ENCODE measurements at places on chromosomes 16 and 17.
A peak's percentile ranks its signal among the peaks of the same experiment; 100 is the strongest.

DNA sequence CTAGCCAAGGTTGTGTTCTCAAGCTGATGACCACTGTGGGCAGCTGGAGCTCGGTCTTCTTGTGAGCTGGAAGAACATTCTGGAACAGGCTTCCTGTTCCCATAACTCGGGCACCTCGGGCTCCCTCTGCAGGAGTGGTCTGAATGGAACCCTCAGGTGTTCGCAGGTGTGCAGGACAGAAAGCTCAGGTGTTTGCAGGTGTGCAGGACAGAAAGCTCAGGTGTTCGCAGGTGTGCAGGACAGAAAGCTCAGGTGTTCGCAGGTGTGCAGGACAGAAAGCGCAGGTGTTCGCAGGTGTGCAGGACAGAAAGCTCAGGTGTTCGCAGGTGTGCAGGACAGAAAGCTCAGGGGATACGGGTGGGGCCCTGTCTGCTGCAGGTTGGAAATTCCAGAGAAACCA is 109.0 kb upstream of the CACNG5 start:
- DNase-seq = no peak

GRCh38 chr17:47810200-47810821 is 11.3 kb downstream of the OSBPL7 start:
- DNase-seq = no peak

DNA sequence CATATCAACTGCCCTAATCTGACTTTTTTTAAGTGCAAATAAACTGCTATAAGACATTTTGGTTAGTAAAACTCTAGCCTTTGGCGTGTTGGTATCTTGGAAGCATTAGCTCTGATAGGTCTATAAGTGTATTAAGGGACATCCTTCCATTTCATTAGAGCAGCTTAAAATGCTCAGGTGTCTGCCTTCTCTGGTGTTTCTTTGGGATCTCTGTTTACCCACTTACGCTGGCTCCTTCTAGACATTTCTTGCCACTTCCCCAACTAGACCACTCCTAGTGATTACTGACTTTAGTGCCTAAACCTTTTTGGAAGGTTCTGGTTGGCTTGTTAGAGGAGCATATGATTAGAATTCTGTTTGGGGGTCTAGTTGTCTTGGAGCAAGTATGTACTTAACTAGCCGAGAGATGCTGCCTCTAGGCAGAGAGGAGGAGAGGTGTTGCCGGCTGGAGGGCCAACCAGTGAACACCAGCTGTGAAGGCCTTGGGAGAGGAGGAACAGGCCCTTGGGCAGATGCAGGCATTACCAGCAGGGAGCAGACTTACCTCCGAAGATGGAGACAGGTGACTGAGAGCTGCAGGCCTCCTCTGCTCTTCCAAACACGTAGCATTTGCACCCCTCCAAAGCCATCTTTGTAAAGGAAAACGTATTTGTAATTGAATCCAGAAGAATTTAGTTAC is 15.2 kb upstream of the CLEC18C start:
- DNase-seq = no peak

GRCh38 chr17:17115620-17116019 is 73.4 kb downstream of the MPRIP start:
- DNase-seq = no peak

DNA sequence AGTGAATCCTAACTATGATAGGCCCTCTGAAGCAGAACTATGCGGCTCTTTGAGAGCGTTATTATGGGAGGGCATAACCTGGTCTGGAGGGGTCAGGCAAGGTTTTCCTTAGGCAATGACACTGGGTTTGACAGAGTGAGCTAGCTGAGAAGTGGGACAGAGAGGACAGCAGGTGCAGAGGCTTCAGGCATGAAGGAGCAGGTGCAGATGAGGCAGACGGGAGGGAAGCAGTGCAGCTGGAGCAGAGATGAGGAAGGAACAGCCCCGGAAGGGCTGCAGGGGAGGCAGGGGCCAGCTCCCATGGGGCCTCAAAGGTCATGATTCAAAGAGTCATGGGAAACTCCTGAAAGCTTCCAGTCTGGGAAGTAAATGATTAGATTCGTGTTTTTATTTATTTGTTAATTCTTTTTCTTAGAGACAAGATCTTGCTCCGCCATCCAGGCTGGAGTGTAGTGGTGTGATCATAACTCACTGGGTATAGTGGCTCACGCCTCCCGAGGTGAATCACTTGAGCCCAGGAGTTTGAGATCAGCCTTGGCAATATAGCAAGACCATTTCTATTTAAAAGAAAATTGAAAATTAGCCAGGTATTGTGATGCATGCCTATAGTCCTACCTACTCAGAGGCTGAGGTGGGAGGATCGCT is 5.4 kb downstream of the MARCHF10 start:
- DNase-seq = no peak

GRCh38 chr17:65278050-65278819 is 141.1 kb downstream of the RGS9 start:
- peak; percentile 51 for DNase-seq

- DNase-seq = no peak
Measured at GRCh38 chr17:56441308-56441707, 152.2 kb upstream of the NOG start.

- no peak for DNase-seq
Measured at GRCh38 chr17:68578236-68578635, 22.9 kb downstream of the FAM20A start.

GRCh38 chr16:89065458-89065822 is 28.2 kb upstream of the ACSF3 start:
- no peak for DNase-seq

DNA sequence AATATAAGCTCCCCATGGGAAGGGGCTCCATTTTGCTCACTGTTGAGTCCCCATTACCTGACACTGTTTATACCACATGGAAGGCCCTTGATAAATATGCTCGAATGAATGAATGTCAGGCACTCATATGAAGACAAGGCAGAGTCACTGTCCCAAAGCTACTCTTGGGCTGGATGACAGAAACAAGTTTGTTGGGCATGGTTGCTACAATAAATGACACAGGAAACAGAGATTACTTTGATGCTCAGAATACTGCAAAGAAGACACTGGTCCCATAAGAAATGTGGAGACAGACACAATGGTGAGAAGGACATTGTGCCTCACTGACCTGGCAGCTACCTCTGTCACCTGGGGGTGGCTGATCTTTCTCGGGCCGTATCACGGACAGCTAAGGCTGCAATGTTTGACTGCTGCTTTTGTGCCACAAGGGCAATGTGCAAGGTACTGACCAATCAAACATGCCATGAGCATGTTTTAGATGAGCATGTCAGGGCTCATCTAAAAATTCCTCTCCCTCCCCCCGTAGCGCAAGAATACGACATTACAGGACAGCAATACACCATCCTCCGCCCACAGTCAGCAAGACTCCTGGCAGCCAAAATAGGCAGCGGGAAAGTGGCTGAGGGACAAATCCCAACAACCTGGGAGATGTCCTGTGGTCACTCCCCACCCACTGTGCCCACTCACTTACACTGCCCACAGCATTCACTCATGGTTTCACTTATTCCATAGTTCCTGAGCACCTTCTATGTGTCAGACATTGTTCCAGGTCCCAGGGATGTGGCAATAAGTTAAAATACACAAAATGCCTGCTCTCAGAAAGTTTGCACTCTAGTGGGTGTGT is 5.0 kb downstream of the PIK3R6 start:
- DNase-seq = no peak

DNA sequence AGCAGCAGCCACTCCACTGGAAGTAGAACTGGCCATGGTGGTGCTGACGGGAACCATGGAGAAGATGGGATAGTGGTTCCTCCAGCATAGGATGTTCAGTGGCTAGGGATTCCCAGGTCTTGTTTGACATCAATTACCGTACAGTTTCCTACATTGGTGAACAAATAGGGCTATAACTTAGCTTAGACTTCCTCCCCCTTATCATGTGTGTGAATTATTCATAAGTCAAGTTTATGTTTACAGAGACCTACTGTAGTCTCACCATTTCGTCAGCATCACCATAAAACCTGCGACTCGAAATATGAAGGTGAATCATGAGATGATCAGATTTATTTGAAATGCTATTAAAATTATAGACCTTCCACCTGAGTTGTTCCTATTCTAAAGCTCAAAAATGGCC is 1.2 kb downstream of the KRTAP2-3 start:
- DNase-seq = no peak

- DNase-seq = peak; percentile 81
Measured at GRCh38 chr16:87062569-87063442, 254.4 kb downstream of the C16orf95 start.

GRCh38 chr17:75065562-75066151 is 18.6 kb downstream of the KCTD2 start:
- no peak for DNase-seq

GRCh38 chr17:73791631-73792030 is 147.4 kb upstream of the SDK2 start:
- no peak for DNase-seq

- no peak for DNase-seq
Measured at GRCh38 chr16:25606069-25606468, 85.7 kb upstream of the HS3ST4 start.

- DNase-seq = peak; percentile 60
Measured at GRCh38 chr17:44331249-44331760, 6.7 kb upstream of the SLC25A39 start.

DNA sequence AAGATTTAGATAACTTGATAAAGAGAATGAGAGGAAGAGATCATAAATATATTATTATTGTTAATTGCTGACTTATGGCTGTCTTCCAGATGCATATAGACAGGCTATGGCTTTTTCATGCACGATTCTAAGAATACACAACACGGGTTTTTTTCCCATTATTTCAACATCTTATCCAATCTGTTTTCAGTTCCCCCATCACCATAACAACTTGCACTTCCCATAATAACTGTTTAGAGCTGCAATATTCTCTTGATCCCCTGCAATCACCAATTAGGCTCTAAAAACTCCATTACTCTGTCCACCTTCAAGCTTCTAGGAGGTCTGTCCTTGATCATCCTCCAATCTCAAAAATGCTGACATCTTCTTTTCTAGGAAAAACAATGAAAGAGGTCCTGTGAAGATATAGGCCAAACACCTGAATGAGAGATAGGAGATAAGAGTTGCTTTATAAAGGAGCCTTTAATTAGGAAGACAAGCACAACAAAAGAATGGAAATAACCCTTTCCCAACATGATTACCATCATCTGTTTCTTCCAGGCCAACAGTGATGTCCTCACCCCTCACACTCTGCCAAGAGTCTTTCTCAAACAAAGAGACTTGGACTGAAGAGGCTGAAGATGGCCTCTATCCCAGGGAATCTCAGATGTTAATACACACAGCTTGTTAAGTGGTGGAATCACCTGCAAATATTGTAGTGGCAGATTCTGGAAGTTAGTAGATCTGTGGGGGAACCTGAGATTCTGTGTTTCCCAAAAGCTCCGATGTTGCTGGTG is 32.2 kb upstream of the CCL2 start:
- DNase-seq = no peak

GRCh38 chr16:5885521-5885920 is 787.9 kb upstream of the EEF2KMT start:
- no peak for DNase-seq

- no peak for DNase-seq
Measured at GRCh38 chr17:31148205-31148604, 53.4 kb downstream of the NF1 start.

- no peak for DNase-seq
Measured at GRCh38 chr16:19690196-19690595, 27.8 kb downstream of the KNOP1 start.

GRCh38 chr16:83819361-83819760 is 11.6 kb downstream of the HSBP1 start:
- no peak for DNase-seq
